ENCODE measurements at places on chromosomes 5 and 9. TPM values are rescaled to one million over a fixed set of nuclear protein-coding genes. Genes with fewer than 3 reads are reported as not detected.

UBE2D2 gene
- total RNA-seq = 87.9 TPM

HSD17B3 gene
- total RNA-seq = 2.0 TPM

MEIKIN gene
- total RNA-seq = not detected

MYOT gene
- total RNA-seq = 1.1 TPM

PRRT1B gene
- 0.94 TPM for total RNA-seq

SLC4A9 gene
- total RNA-seq = 2.5 TPM

ANKRD31 gene
- 0.19 TPM for total RNA-seq

ENC1 gene
- total RNA-seq = 32.2 TPM

GRCh38 chr9:37798677-37799076 is 1.9 kb upstream of the DCAF10 start:
- no peak overlapping the region for H3K27ac ChIP-seq
- H3K4me1 ChIP-seq = peaks cover 19% of the 10 kb centered on the region
- no peaks in the 10 kb centered on the region for H3K27me3 ChIP-seq
- H3K4me3 ChIP-seq = no peak overlapping the region
- DNase-seq = no peak

DNA sequence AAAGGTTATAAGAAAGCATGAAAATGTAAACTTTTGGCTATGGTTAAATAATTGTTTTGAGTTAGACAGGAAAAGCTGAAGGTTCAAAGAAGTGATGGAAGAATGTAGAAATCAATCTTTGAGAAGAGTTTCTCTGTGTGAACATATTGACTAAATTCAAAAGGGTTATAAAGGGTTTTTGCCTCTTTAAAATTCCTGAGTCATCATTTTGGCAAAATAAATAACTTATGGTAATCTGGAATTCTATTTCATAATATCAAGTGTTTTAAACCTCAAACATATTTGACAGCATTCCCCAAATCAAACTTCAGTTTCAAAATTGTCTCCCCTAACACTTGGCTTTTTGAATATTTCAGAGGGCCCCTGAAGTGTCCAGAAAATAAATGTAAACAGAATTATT is 60.6 kb upstream of the SPINK5 start:
- H3K27me3 ChIP-seq = no peaks in the 10 kb centered on the region
- H3K4me1 ChIP-seq = no peaks in the 10 kb centered on the region
- H3K36me3 ChIP-seq = no peaks in the 10 kb centered on the region
- H3K4me3 ChIP-seq = no peak overlapping the region

DNA sequence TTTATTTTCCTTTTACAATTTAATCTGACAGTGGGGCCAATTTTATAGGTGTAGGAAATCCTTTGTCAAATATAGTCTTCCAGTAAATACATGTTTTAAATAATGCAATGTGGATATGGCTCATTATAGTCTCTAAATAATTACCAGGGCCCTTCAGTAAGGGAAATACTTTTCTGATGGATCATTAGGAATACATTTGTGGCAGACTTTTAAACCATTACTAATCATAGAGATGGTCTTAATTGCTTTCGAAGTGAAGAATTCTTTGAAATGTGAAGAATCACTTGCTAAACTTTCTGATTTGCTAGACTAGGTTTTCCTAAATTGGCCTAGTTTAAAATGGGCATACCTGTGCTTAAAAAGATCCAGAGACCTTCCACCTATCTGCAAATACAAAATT is 105.6 kb upstream of the ELL2 start:
- H3K27me3 ChIP-seq = no peaks in the 10 kb centered on the region
- DNase-seq = no peak
- H3K4me1 ChIP-seq = no peaks in the 10 kb centered on the region
- no peak overlapping the region for H3K4me3 ChIP-seq

- H3K4me3 ChIP-seq = no peak overlapping the region
- H3K27me3 ChIP-seq = no peaks in the 10 kb centered on the region
- H3K36me3 ChIP-seq = no peaks in the 10 kb centered on the region
Observed at GRCh38 chr9:18718393-18718792, 244.4 kb downstream of the ADAMTSL1 start.

DNA sequence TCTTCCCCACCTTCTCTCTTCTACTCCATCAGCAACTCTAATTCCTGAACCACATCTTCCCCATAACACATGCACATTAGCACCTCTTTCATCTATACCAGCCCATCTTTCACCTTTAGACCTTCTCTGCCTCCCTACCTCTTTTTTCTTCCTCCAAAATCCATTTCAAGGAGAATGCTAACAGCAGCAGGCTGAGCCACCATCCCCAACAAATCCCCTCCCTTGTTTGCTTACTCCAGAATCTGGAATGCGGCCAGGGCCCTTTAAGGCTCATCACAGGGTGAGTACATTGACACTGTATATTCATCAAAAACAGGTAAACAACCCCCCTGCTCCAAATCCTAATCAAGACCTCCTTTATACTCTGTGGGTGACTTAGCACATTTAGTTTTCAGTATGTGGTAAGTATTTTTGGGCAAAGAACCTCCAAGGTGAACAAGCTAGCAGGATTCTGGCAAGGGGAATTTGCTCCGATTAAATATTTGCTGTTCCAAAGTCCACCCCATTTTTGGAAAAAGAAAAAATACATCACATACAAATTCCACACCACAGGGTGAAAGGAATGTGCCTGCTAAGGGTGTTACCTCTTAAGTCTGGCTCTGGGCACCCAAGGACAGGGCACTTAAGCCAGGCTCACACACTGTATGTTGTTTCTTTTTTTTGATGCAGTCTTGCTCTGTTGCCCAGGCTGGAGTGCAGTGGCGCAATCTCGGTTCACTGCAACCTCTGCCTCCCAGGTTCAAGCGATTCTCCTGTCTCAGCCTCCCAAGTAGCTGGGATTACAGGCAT is 71.4 kb downstream of the SERINC5 start:
- H3K27ac ChIP-seq = peak overlapping the region; percentile 49
- H3K4me3 ChIP-seq = no peak overlapping the region
- H3K27me3 ChIP-seq = no peaks in the 10 kb centered on the region
- no peaks in the 10 kb centered on the region for H3K36me3 ChIP-seq
- DNase-seq = no peak
- peaks cover 70% of the 10 kb centered on the region for H3K4me1 ChIP-seq

GRCh38 chr5:109965634-109966033 is 275.9 kb downstream of the MAN2A1 start:
- no peak overlapping the region for H3K27ac ChIP-seq
- no peak for DNase-seq
- no peaks in the 10 kb centered on the region for H3K27me3 ChIP-seq
- H3K4me3 ChIP-seq = no peak overlapping the region
- H3K4me1 ChIP-seq = no peaks in the 10 kb centered on the region

DNA sequence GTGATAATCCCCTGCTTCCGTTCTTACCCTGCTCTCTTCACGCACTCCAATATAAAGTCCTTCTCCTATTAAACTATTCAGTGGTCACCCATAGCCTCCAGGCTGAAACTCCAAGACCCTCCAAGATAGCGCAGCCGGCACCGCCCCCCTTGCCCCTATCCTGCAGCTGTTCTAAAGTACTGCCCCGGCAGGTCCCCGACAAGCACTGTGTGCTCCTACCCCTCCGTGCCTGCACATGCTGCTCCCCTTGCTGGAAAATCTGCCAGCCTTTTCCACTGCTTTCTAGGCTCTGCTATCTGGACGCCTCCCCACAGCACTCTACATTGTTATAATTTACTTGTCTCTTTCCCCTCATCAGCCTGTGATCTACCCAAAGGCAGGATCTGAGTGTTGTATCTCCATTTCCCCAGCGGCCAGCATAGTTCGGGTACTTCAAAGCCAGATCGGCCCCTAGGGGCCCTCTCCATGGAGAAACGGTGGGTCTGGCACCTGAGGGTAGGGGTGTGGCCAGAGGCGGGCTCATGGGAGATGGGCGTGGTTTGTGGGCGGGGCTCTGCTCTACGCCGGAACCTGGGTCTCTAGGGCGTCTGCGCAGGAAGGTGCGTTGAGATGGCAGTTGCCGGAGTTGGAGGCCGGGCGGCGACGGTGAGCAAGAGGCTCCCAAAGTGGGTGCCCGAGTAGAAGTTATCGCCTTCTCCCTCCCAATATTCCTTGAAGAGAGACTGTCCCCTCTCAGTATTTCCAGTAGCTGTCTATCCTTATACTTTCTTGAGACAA is 83.5 kb upstream of the RUSC2 start:
- no peaks in the 10 kb centered on the region for H3K27me3 ChIP-seq
- H3K4me1 ChIP-seq = no peaks in the 10 kb centered on the region
- DNase-seq = peak; percentile 20

- no peak for DNase-seq
- H3K4me1 ChIP-seq = no peaks in the 10 kb centered on the region
- no peak overlapping the region for H3K4me3 ChIP-seq
Observed at GRCh38 chr5:112186401-112186990, 232.6 kb downstream of the EPB41L4A start.

- H3K36me3 ChIP-seq = no peaks in the 10 kb centered on the region
- H3K27ac ChIP-seq = no peak overlapping the region
- no peak for DNase-seq
- H3K4me1 ChIP-seq = no peaks in the 10 kb centered on the region
Observed at GRCh38 chr5:8192840-8193239, 323.9 kb downstream of the MTRR start.

DNA sequence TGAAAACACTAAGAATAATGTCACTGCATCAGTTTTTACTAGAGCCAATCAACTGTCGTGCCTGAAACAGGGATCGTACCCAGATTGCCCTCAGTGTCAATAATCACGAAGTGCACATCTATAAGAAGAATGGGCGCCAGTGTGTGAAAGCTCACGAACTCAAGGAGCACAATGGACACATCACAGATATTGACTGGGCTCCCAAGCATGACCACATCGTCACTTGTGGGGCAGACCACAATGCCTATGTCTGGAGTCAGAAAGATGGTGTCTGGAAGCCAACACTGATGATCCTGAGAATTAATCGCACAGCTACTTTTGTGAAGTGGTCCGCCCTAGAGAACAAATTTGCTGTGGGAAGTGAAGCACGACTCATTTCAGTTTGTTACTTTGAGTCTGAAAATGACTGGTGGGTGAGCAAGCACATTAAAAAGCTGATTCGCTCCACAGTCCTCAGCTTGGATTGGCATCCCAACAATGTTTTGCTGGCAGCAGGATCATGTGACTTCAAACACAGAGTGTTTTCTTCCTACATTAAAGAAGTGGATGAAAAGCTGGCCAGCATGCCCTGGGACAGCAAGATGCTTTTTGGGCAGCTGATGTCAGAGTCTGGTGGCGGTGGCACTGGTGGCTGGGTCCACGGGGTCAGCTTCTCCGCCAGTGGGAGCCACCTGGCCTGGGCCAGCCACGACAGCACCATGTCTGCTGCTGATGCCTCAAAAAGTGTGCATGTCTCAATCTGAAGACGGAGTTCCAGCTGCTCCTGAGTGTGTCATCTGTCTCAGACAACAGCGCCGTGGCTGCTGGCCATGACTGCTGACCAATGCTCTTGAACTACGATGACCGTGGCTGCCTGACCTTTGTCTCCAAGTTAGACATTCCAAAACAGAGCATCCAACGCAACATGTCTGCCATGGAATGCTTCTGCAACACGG is 32.2 kb downstream of the NSA2 start:
- H3K27me3 ChIP-seq = no peaks in the 10 kb centered on the region
- H3K27ac ChIP-seq = no peak overlapping the region
- no peak overlapping the region for H3K4me3 ChIP-seq

DNA sequence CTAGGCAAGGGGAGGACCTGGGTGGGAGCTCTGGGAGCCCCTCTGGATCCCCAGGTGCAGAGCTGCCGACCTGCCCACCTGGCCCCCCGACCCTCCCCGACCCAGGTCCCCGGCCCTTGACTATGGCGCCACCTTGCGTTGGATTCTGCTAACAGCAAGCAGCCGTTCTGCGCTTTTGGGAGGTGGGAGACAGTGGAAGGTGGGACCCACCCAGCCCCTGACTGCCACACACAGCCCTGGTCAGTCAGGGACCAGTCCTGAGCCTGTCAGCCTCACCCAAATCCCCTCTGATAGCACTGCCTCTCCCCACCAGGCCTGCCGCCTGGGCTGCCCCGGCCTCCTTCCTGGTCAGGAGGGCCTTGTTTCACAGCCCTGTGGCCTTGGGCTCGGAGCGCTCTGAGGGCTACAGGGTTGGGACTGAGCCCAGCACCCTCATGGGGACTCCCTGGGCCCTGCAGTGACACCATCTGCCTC is 77.9 kb downstream of the HMCN2 start:
- no peaks in the 10 kb centered on the region for H3K27me3 ChIP-seq
- H3K4me3 ChIP-seq = no peak overlapping the region
- DNase-seq = no peak
- no peaks in the 10 kb centered on the region for H3K36me3 ChIP-seq

GRCh38 chr5:58450811-58451629 is 8.9 kb downstream of the PLK2 start:
- H3K36me3 ChIP-seq = peaks cover 13% of the 10 kb centered on the region
- H3K27me3 ChIP-seq = no peaks in the 10 kb centered on the region
- no peak overlapping the region for H3K4me3 ChIP-seq
- no peak for DNase-seq
- no peak overlapping the region for H3K27ac ChIP-seq
- H3K4me1 ChIP-seq = no peaks in the 10 kb centered on the region

GRCh38 chr5:145324767-145325479 is 510.2 kb downstream of the PRELID2 start:
- no peaks in the 10 kb centered on the region for H3K4me1 ChIP-seq
- DNase-seq = no peak
- no peak overlapping the region for H3K4me3 ChIP-seq
- H3K27ac ChIP-seq = no peak overlapping the region
- no peaks in the 10 kb centered on the region for H3K36me3 ChIP-seq

GRCh38 chr5:1754531-1755220 is 45.0 kb downstream of the MRPL36 start:
- H3K4me3 ChIP-seq = no peak overlapping the region
- H3K27ac ChIP-seq = no peak overlapping the region
- H3K27me3 ChIP-seq = no peaks in the 10 kb centered on the region
- H3K36me3 ChIP-seq = no peaks in the 10 kb centered on the region

GRCh38 chr5:150561571-150562275 is 53.8 kb downstream of the NDST1 start:
- peaks cover 12% of the 10 kb centered on the region for H3K4me1 ChIP-seq
- DNase-seq = no peak
- H3K27me3 ChIP-seq = no peaks in the 10 kb centered on the region
- H3K36me3 ChIP-seq = no peaks in the 10 kb centered on the region
- H3K4me3 ChIP-seq = no peak overlapping the region
- no peak overlapping the region for H3K27ac ChIP-seq

DNA sequence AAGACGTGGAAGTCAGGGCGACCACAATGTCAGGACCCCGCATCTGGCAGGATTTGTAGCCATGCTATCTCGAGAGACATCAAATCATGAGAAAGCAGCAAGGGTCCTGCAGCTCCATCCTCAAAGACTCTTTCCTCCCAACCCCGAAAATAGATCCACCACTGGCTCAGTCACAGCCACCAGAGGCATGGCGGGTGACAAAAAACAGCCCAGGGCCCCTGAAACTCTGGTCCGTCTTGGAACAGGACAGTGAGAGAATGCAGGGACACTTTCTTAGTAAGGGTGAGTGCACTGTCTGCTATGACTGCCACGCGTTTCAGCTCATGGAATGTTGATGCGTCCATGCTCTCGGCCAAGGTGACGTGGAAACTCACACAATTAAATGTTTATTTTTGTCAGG is 220.9 kb downstream of the IRX2 start:
- H3K27me3 ChIP-seq = no peaks in the 10 kb centered on the region
- H3K27ac ChIP-seq = no peak overlapping the region
- H3K4me3 ChIP-seq = no peak overlapping the region
- no peak for DNase-seq
